ENCODE measurements at places on chromosomes 6 and 20.

- no peaks in the 10 kb centered on the region for H3K27me3 ChIP-seq
- peaks cover 11% of the 10 kb centered on the region for H3K4me1 ChIP-seq
- no peak overlapping the region for H3K4me3 ChIP-seq
- no peak overlapping the region for H3K27ac ChIP-seq
- H3K36me3 ChIP-seq: no peaks in the 10 kb centered on the region
Observed at GRCh38 chr20:25355011-25355595, 35.5 kb downstream of the ABHD12 start.

- no peaks in the 10 kb centered on the region for H3K27me3 ChIP-seq
- peaks cover 7% of the 10 kb centered on the region for H3K36me3 ChIP-seq
- no peak overlapping the region for H3K4me3 ChIP-seq
Observed at GRCh38 chr20:18395544-18395943, 71.3 kb downstream of the DZANK1 start.

GRCh38 chr20:62458275-62459251 lies 17.2 kb downstream of the GATA5 start:
- H3K27ac ChIP-seq: no peak overlapping the region
- no peak overlapping the region for H3K4me3 ChIP-seq
- no peaks in the 10 kb centered on the region for H3K4me1 ChIP-seq

- peak overlapping the region; percentile 77 for H3K27ac ChIP-seq
- H3K36me3 ChIP-seq: no peaks in the 10 kb centered on the region
- DNase-seq: no peak
- H3K27me3 ChIP-seq: peaks cover under 1% of the 10 kb centered on the region
- H3K4me1 ChIP-seq: peaks cover 8% of the 10 kb centered on the region
Observed at GRCh38 chr6:163309491-163310026, 105.0 kb upstream of the QKI start.

GRCh38 chr20:35575958-35576357 lies 34.1 kb downstream of the ERGIC3 start:
- no peak overlapping the region for H3K4me3 ChIP-seq
- H3K27me3 ChIP-seq: no peaks in the 10 kb centered on the region
- DNase-seq: peak; percentile 19
- no peaks in the 10 kb centered on the region for H3K4me1 ChIP-seq
- peaks cover 15% of the 10 kb centered on the region for H3K36me3 ChIP-seq

- no peak overlapping the region for H3K4me3 ChIP-seq
- no peaks in the 10 kb centered on the region for H3K27me3 ChIP-seq
- no peak overlapping the region for H3K27ac ChIP-seq
- DNase-seq: no peak
Observed at GRCh38 chr6:13418844-13419243, 68.6 kb downstream of the GFOD1 start.

DNA sequence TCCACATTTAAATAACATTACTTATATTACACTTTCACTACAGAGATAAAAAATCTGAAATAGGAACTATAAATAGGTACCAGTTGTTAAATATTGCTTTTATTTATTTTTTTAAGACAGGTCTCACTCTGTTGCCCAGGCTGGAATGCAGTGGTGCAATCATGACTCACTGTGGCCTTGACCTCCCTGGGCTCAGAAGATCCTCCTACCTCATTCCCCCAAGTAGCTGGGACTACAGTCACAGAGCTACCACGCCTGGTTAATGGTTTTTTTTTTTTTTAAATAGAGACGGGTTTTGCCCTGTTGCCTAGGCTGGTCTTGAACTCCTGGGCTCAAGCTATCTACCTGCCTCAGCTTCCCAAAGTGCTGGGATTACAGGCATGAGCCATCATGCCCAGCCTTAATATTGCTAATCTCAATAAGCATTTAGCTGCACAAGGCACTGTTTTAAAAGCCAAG lies 17.3 kb downstream of the EEF1E1 start:
- H3K4me3 ChIP-seq: no peak overlapping the region

GRCh38 chr6:25629198-25629576 lies 22.8 kb upstream of the SCGN start:
- H3K27ac ChIP-seq: no peak overlapping the region

Data from chondrocyte (in vitro differentiated cells).